Progenitor cell of endocrine pancreas (in vitro differentiated cells): ENCODE measurements at places on chromosomes 12 and 14.

DNA sequence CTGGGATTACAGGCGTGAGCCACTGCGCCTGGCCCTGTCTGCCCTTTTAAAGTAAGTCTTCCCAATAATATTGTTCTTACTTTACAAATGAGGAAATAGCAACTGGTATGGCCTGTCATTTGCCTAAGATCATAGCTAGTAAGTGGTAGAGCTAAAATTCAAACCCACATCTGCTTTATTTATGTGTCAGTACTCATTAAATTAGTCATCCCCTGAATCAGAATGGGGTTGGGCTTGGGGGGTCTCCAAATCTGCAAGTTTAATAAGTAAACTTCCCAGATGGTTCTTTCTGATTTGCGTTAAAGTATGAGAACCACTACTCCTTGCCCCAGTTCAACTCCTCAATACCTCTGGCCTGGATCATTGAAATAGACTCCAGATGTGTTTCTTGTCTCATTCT lies 96.2 kb downstream of the FAR2 start:
- DNase-seq, result no peak

GRCh38 chr12:19573866-19574265 lies 134.6 kb downstream of the AEBP2 start:
- DNase-seq, result no peak

DNA sequence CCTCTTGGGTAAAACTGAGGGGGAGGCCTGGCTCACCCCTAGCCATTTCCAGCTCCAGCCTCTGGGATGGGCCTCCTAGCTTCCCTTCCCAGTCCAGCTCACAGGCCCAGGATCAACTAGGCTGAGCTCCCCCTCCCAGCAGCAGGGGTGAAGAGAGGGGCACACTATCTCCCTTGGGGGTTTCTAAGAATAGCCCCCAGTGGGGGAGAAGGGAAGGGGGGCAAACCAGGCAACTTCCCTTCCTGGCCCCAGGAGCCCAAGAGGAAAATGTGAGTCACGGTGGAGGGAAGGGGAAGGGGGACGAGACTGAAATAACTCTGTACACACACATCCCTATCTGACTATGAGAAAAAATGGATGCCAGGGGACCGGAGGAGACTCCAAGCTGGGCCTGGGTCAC lies 9.0 kb downstream of the ADCY6 start:
- DNase-seq, result no peak

GRCh38 chr12:115335594-115335993 lies 651.6 kb upstream of the TBX3 start:
- no peak for DNase-seq

DNA sequence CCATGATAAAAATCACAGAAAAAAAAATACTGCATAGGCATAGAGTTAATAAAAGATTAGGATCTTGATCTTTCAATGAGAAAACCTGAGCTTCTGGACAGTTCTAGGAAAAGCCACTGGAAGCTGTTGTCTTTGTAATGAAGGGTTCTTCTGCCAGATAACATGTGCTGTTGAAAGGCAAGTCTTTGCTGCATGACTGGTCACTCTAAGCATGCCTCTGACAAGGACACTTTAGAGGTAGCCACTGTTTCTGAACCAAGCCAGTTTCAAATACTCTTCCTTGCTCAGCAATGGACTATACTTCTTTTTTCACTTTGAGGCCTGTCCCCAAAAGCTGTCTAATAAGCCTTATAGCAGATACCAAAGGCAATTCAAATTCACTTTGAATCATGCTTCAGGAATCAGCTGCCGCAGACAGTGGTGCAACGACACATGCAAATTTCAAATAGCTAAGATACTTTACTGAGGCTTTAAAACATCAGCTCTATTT lies 70.2 kb downstream of the BTG1 start:
- no peak for DNase-seq
